CD4-positive, alpha-beta T cell treated with Interleukin-12 subunit alpha and Interleukin-12 subunit beta, for 1 hour (primary cell): ENCODE measurements at places on chromosomes 6 and 20.

GRCh38 chr6:26222571-26222970, 135.3 kb downstream of the HFE start:
- no peak for DNase-seq

- no peak for DNase-seq
These were observed 181.0 kb downstream of the LRFN2 start for GRCh38 chr6:40406175-40406574.

DNA sequence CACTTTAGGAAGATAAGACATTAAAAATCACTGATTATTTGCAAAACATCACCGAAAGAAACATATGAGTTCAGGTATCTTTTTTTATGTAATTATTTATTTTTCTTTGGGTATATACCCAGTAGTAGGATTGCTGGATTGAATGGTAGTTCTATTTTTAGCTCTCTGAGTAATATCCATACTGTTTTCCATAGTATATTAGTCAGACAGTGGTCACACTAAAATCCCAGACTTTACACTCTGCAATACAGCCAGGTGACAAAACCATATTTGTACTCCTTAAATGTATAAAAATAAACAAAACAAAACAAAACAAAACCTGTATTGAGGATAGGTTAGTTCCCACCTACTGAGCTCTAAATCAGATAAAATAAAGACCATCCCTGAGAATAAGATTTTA, 1024.3 kb upstream of the EYS start:
- DNase-seq, result no peak

- no peak for DNase-seq
These were observed 71.8 kb upstream of the ZNF184 start for GRCh38 chr6:27544612-27545260.

GRCh38 chr6:71324194-71324785, 35.7 kb downstream of the OGFRL1 start:
- DNase-seq, result no peak

- no peak for DNase-seq
These were observed 274.0 kb upstream of the PREP start for GRCh38 chr6:105676857-105677256.

DNA sequence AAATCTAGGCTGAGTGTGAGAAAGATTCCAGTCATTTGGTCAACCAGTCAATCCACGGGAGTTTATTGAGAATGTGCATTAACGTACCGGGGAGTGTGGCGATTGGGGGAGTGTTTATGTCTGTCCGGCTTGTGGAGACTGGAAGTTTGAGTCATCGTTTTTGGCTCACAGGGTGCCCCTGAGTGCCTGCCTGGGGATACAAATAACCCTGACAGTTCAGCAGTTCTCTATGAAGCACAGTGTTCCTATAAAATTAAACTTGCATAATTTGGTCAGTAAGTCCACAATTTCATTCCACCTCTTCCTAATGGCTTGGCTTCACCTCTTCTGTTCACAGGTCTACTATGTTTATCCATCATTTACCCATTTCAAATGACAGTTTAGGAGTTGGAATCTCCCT, 72.6 kb upstream of the PLEKHG1 start:
- DNase-seq, result no peak

DNA sequence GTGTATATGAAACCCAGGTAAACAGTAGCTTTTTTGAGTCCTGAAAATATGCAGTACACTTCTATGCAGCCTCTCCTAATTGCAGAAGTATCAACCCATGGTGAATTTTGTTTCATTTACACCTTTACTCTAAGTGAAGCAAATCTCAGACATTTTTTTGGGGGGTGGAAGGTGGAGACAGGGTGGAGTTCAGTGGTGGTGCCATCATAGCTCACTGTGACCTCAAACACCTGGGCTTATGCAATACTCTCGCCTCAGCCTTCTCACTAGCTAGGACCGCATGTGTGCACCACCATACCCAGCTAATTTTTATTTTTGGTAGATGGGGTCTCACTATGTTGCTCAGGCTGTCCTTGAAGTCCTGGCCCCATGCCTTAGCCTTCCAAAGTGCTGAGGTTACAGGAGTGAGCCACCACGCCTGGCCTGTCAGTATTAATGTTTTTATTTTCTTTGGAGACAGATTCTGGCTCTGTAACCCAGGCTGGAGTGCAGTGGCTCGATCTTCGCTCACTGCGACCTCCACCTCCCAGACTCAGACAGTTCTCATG, 80.3 kb downstream of the JARID2 start:
- DNase-seq, result no peak

DNA sequence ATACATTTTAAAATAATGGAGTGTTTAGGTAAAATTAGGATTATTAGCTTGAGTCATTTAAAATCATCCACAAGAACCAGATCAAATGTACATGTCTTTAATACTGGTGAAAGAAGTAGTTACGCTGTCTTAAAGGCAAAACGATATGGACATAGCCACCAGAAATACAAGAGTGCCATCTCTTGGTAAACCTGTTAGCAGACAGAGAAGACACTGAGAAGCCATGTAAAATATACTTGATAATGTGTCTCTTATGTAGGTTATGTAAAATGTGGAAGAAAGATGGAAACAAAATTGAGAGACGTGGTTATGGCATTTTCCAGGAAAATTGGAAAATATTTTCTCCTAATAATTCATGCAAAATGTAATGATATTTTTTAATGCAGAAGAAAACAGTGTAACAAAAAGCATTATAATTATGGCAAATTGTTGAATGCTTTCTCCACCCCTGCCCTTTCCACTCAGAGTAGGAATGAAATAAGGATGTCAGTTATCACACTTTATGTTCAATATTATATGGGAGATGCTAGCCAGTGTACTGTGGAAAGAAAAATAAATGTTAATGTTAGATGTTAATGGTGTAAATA, 12.2 kb upstream of the SLC17A2 start:
- peak; percentile 55 for DNase-seq

DNA sequence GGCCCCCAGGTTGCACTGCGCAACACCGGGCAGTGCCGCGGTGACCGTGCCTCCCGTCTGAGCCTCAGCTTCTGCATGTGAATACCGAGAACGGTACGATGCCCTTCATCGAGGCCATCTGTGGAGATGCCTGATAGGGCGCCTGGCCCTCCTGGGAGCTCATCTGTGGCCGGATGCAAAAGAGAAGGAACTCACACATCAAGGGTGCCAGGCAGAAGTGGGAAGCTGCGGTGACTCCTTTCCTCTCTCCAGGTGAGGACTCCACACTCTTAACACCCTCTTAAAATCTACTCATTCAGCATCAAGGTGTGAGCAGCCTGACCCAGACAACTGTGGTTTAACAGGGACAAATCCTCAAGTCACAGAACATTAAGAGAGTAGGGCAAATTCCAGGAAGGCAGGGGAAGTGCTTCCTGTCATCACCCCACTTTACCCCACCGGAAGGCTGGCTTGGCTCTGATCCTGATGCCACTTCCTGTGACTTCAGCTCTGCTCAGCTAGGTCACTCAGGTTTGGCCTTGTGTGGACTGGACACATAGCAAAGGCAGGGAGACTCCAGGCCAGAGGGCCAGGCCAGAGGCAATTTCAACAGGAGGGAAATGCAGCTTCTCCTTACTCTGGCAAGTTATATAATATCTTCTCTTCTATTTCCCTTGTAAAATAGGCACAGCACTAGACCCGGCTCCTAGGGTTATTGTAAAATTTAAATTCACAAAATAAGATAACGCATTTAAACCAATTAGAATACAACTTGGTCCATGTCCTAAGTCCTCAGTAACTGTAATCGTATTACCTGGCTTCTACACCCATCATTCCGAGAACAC, 69.4 kb downstream of the CPNE5 start:
- peak; percentile 34 for DNase-seq

- DNase-seq, result no peak
These were observed 620.2 kb downstream of the QKI start for GRCh38 chr6:164034602-164035140.

GRCh38 chr20:56689318-56689717, 60.2 kb downstream of the TFAP2C start:
- DNase-seq, result no peak

DNA sequence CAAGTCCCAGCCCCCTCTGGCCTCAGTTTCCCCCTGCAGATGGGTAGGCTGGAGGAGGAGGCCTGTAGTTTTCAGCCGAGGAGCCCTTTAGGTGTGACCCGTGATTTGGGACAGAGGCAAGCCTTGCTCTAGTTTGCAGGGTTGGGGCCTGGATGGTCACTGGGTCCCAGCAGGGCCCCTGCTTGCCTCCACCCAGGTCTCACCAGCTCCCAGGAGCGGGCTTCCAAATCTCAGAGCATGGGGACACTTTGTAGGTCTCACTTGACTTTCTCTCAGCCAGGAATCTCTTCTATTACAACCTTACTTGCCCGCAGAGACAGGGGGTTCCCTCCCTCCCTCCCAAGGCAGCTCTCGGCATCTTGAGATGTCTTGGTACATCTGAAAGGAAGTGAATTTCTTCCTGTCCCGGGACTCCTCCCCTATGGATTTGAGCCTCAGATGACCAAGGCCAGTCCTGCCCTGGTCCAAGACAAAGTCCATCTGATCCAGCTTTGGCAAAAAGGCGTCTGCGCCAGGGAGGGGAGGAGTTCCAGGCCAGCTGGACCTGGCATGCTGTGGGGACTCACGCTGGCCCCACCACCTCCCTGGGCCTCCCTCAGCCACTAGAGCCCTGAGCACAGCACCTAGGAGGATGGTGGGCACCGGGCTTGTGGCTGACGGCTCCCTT, 47.4 kb downstream of the SRC start:
- DNase-seq, result no peak

- DNase-seq, result no peak
These were observed 156.2 kb downstream of the BCAS1 start for GRCh38 chr20:53914091-53914780.

DNA sequence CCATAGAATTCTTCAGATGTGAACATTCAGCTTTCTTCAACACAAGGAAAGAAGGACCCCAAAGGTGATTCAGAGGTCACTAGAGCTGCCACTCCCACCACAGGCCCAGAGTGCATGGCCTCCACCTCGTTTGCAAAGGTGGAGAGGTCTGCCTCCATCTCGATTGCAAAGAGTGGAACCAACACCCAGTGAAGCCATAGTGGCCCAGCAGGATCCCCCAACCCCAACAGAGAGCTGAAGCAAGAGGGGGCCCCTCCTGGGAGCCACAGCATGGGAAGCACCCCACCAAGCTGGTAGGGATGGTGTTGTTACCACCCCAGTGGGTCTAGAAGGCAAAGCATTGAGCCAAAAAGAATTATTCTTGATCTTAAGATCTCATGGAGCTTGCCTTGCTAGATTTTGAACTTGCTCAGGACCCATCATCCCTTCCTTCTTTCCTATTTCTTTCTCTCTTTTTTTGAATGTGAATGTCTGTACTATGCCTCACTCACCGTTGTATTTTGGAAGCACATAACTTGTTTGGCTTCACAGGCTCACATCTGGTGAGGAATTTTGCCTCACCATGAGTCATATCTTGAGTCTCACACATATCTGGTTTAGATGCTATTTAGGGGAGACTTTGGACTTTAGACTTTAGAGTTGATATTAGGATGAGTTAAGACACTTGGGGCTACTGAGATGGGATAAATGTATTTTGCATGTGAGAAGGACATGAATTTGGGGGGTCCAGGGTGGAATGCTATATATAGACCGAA, 119.2 kb downstream of the ANKRD60 start:
- no peak for DNase-seq

GRCh38 chr20:25254986-25255680, 7.2 kb downstream of the PYGB start:
- no peak for DNase-seq

DNA sequence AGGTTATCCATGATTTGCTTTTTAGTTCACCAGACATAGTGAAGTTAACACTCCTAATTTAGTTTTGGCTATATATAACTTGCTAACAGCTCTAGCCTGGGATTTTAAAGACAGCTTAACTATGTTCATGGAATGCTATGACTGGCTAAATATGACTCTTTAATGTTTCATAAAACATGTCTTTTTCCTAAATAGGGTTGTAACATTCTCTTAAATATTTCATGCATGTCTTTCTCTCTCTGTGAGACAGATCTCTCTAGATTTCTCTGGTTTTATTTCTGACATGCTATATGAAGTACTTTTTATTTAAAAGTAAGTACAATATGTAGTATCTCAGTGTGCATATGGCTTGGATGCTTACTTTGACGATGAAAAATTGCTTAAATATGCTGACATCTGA, 35.7 kb downstream of the MACROD2 start:
- DNase-seq, result no peak

DNA sequence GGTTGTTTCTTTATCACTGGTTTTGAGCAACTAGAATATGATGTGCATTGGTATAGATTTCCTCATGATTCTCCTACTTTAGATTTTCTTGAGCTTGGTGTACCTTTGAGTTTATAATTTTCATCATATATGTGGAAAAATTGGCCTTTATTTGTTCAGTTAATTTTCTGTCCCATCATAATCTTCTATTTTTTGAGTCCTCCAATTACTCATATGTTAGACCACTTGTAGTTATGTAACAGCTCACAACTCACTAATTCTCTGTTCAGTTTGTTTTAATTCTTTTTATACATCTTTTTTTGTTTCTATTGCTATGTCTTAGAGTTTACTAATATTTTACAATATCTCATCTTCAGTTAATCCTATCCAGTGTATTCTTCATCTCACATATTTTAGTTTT, 81.3 kb upstream of the LAMA2 start:
- DNase-seq, result no peak

- DNase-seq, result peak; percentile 65
These were observed 42.6 kb upstream of the SCML4 start for GRCh38 chr6:107866606-107867301.

- no peak for DNase-seq
These were observed 133.2 kb downstream of the SLC16A10 start for GRCh38 chr6:111220383-111221031.

- no peak for DNase-seq
These were observed 4.9 kb upstream of the PI16 start for GRCh38 chr6:36949636-36950035.

GRCh38 chr6:107180099-107180498, 64.8 kb upstream of the BEND3 start:
- DNase-seq, result no peak

GRCh38 chr6:159982731-159983506, 14.0 kb downstream of the IGF2R start:
- peak; percentile 40 for DNase-seq

GRCh38 chr6:37919417-37920157, 100.1 kb downstream of the ZFAND3 start:
- DNase-seq, result no peak

DNA sequence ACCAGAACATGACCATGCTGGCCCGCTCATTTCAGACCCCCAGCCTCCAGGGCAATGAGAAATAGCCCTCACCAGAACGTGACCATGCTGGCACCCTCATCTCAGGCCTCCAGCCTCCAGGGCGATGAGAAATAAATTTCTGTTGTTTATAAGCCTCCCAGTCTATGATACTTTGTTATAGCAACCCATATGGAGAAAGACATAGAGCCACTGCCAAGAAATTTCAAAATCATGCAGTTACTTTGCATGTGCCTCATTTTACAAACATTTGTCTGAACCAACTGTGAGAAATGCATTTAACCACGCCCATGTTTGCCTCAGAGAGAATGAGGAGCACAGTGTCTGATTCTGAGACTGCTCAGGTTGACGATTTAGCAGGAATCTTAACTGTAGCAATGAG, 15.5 kb downstream of the CYP39A1 start:
- no peak for DNase-seq

GRCh38 chr20:326645-327185, 1.4 kb downstream of the SOX12 start:
- no peak for DNase-seq

GRCh38 chr20:58233881-58234528, 5.6 kb upstream of the ANKRD60 start:
- DNase-seq, result peak; percentile 46

GRCh38 chr20:12627485-12627884, 381.3 kb upstream of the SPTLC3 start:
- DNase-seq, result no peak

GRCh38 chr6:73519926-73520687, 725 bp downstream of the EEF1A1 start:
- DNase-seq, result peak; percentile 86

- peak; percentile 56 for DNase-seq
These were observed 11.5 kb downstream of the ITPR3 start for GRCh38 chr6:33632558-33633039.
